ENCODE measurements at places on chromosomes 5 and 9.

DNA sequence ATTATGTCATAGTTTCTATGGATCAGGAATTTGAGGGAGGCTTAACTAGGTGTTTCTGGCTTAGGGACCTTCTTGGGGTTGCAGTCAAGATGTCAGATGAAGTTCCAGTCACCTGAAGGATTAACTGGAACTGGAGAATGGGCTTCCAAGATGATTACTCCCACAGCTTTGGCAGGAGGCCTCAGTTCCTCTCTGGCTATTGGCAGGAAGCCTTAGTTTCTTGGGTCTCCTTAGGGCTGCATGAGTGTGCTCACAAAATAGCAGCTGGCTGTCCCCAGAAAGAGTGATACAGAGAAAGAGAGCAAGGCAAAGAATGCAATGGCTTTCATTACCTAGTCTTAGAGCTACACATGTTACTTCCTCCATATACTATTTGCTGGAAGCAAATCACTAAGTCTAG, 138.1 kb upstream of the TLE4 start:
- no peak for DNase-seq

DNA sequence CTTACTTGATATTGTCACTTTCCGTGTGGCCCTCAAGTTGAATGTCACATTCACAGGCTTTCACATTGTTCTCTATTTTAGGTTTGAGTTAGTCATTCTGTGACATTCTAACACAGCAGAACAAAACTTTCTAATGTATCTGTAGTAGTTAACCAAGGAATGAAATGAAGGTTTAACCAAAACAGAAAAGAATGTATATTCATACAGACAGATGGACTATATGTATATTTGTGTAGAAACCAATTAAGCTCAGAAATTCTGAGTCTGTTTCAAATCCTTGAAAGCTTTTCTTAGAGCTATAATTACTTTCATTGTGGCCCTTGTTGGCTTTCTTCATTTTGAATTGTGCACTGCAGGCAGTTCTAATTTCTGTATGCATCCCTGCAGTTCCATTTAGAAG, 654.7 kb downstream of the LRRC70 start:
- DNase-seq, result no peak

GRCh38 chr9:108855529-108855886, 278 bp downstream of the ACTL7B start:
- DNase-seq, result no peak

DNA sequence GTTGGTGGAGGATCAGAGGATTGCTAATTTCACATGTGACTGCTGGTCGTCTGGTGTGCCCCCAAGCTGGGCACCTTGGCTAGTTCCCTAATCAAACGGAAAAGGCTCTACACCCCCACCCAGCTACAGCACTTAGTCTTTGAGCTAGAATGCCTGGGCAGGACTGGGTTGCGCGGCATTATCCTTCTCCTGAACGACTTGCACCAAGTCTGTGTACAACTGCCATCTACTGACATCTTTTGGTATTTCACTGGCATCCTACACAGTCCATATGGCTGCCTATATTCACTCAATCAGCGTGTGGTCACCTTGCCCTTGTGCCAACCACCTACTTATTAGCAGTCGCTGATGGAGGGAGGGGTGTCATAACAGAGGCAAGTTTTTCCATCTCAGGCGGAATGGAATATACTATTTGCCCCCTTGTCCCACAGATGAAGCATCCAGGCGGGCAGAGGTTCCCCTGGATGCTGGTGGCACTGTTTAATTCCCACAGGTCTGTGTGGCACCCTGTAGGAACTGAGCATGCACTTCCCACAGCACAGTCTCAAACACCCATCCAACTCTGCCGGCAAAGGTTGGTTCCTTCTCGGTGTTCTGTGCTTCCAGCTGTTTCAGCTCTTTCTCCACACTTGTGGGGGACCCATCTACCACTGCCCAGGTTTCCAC, 150.1 kb downstream of the OSTF1 start:
- peak; percentile 63 for DNase-seq

DNA sequence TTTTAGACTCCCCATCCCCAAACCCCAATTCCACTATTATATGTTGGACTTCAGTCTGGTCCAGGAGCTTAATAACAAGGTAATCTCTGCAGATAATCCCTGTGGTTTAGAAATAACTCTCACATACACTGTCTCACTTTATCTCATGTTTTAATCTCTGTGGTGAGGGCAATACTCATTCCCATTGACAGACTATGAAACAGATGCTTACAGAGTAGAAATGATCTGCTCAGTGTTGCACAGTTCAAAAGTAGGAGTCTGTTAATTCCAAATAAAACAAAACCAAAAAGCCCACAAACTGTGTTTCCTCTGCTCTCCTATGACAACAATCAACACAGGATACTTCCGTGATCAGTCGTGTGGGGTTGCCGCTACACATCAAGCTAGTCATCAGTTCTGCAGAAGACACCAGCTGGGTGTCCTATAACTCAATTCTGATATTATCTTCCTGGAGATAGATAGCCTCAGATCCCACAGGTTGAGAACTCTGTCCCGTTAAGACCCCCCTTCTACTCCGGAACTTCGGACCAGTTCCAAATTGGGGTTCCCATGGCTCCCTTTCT, 26.3 kb upstream of the FANCC start:
- no peak for DNase-seq

DNA sequence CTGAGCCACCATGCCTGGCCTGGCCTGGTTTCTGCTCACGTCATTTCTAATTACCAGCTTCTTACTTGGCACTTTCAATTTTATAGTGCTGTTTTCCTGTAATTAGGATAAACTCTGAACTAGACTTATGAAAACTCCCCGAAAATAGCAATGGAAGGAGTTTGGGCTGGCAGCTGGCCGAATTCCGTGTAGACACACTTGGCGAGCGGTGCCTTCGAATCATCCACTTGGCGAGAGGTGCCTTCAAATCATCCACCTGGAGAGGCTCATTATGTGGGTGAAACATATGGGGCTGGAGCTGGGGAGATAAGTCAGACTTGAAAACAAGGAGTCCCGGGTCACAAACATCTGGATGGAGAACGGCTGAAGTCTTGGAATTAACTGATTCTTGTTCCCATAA, 203.7 kb downstream of the ROR2 start:
- no peak for DNase-seq

DNA sequence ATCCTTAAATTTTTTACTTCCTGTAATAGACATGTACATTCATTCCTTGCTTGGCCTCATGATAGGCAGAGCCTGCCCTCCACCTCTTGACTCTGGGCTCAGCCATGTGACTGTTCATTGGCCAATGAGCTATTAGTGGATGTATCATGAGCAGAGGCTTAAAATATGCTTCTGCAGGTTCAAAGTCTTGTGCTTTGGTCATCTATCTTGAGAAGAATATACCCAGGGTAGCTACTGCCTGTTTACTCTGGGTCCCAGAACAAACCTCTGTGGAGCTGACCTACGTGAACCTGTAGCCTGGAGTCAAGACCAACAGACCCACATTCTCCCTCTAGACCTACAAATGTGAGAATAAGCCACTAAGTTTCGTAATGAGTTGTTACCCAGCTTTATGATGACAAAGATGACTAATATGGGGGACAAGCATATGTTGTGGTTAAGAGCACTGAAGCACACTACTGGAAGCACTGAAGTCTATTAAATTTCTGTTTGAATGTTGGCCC, 244.4 kb downstream of the MAST4 start:
- DNase-seq, result no peak

- DNase-seq, result no peak
Observed at GRCh38 chr5:145824040-145824439, 11.1 kb downstream of the PRELID2 start.

DNA sequence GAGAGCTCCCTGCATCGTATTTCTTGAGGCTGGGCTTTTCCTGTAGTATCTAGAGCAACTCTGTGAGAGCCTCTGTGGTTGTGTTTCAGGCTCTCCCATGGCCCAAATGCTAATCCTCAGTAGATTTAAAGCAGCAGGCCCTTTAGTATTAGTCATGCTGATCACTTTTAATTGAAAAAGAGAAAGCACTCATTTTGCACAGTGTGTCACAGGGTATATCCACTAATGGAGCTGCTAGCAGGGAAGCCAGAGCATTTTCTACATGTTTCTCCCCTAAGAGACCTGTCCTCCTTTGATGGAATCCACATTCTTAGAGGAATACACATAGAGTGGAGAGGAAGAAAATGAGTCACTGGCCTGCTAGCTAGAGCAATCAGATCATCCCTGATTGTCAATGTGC, 348.5 kb downstream of the TMEM232 start:
- DNase-seq, result no peak

GRCh38 chr5:28217695-28218094, 1179.3 kb upstream of the CDH9 start:
- no peak for DNase-seq

DNA sequence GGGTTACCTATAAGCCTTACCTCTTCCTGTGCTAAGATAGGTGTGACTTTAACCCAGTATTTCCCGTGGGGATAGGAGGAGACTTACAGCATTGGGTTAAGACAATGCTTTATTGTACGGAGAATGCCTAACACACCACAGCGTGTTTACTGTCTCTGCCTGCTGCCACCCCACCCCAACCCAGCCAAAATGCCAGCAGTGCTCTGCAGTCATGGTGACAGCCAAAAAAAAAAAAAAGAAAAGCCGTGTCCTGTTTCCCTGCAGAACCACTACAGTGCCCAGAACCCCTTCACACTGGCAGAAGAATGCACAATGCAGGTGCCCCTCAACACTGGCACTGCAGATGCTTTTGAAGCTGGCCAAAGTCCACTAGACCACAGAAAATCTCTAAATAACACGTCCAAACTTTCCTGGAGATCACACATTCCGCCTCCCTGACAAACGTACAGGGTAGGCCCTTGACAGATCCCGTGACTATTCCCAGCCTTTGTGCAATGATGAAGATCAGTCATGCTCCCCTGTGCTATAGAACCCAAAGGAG, 102.2 kb downstream of the SERINC5 start:
- DNase-seq, result no peak

- no peak for DNase-seq
Observed at GRCh38 chr9:98654247-98654646, 54.5 kb downstream of the GABBR2 start.

DNA sequence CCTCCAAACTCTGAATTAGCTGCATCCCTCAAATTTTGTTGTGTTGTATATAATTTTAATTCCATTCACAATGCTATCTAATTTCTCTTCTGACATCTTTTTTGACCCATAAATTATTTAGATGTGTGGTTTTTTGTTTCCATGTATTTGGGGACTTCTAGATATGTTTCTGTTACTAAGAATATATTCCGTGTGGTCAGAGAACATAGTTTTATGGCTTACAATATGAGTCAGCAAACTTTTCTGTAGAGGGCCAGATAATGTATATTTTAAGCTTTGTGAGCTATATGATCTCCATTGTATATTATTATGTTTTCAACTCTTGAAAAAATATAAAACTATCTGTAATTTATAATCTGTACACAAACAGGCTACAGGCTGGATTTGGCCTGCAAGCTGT, 33.4 kb downstream of the MVB12B start:
- no peak for DNase-seq

- DNase-seq, result no peak
Observed at GRCh38 chr5:151598984-151599383, 7.9 kb upstream of the FAT2 start.

DNA sequence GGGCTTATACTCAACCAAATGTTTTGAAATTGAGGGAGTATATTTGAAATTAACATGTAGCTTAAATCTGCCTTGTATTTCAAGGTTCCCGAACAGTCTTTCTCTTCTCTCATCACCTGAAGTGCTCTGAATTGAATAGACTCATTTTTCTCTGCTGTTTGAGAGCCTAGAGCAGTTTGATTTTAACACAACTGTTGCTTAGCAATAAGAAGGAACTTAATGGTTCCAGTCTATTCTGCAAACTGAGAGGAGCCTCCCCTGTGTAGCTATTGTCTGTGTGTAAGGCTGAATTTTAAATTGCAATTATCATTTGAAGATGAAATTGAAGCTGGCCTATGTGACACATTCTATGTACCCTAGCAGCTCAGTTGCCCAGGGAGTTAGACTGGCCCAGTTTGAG, 87.1 kb upstream of the CKMT2 start:
- no peak for DNase-seq

- DNase-seq, result no peak
Observed at GRCh38 chr5:11797132-11797531, 107.1 kb downstream of the CTNND2 start.

DNA sequence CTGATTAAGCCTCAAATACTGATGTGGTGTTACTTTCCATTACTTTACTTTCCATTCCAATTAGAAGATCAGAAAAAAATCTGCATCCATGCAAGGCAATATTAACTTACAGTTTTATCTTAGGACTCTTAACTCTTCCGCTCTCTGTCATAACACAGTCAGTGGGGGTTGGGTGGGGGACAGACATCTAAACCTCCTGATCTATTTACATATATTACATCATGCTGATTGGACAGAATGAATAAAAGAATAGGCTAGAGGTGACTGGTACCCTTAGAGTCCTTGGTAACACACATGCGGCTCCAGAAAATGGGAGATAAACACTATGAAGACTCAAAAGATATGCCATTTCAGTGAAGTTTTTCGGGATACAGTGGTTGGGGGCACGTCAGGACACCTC, 27.6 kb downstream of the RAPGEF6 start:
- DNase-seq, result no peak

DNA sequence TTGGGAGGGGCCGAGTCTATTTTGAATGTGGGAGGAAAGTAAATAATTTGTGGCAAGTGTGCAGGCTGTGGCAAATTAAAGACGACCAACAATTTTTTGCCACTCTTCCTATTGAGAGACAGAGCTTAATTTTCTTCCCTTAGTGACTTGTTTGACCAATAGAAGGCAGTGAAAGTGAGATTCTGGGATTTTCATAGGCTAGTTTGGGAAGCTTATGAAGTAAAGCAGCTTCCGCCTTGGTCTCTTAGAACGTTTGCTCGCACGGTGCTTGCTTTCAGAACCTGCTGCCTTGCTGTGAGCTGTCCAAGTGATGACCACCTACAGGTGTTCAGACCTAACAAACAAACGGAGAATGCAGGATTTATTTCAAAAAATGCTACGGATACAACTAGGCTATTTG, 6.7 kb upstream of the OR1N2 start:
- DNase-seq, result no peak

DNA sequence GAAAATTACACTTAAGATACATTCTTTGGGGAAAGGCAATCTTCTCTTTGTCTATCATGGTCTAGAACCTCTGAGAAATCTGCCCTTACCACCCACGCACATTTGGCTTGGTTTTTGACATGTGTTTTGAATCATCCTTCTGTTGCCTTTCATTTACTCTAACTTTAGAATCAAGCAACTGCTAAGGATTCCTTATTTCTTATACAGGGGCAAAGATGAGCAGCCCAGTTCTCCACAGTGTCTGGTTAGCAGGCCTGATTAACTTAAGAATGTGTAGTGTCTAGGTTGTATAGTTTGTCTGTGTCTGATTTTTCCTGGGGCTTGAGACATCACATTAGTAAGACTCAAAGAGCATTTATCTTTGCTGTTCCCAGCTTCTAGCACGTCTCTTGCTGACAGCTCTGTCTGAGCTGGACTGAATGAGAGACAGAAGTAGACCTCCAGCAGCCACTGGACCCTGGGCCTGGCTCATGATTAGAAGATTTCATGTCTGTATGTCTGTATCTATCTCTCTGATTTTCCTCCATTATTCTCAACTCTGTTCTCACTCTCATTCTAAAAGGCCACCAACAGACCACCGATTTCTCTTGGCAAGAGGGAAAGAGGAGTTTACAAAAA, 31.8 kb upstream of the PCA3 start:
- DNase-seq, result no peak

- no peak for DNase-seq
Observed at GRCh38 chr9:68492806-68493205, 47.9 kb downstream of the TMEM252 start.

Data from kidney capillary endothelial cell (primary cell).